ENCODE measurements at places on chromosomes 7 and 10. TPM values are rescaled to one million over a fixed set of nuclear protein-coding genes. Genes with fewer than 3 reads are reported as not detected.
A peak's percentile ranks its signal among the peaks of the same experiment; 100 is the strongest.

Gene PLEKHA8
- 9.0 TPM for total RNA-seq

GRCh38 chr7:55420530-55420929 is 55.4 kb downstream of the LANCL2 start:
- H3K4me3 ChIP-seq = no peak overlapping the region
- no peak for DNase-seq
- H3K4me1 ChIP-seq = no peaks in the 10 kb centered on the region
- no peaks in the 10 kb centered on the region for H3K27me3 ChIP-seq

DNA sequence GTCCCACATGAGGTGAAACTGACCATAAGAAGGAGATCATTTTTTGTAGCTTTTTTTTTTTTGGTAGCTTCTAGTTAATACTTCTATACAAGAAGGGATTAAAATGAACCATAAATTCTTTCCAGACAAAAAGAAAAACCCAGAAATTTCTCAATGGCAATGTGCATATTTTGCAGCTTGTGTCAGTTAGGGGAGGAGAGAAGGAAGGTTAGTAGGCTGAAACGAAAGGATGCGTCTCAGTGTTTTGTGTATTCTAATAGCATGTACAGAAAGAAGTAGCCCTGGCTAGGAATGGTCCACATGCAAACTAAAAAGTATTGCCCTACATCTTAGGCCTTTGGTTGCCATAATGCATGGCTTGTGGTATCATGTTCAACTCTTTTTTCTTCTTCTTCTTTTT is 90.6 kb downstream of the CACNB2 start:
- H3K4me1 ChIP-seq = no peaks in the 10 kb centered on the region
- H3K4me3 ChIP-seq = no peak overlapping the region
- no peak overlapping the region for H3K27ac ChIP-seq
- no peak for DNase-seq

Gene SH2D4B
- not detected for total RNA-seq

DNA sequence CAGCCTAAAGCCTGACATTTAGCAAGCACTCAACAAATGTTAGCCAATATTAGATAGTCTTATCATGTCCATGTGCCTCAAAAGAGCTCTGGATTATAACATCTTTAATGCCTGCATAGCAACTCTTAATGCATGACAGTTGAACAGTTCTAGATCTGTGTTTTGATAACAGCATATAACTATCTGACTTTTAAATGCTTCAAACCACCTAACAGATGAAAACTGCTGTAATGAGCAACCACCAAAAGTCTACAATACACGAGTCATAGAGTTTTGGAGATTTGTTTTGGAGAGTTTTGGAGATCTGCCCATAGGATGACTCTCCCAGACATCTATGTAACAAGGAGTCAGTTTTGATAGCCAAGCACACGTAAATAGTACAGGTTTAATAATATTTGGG is 227.3 kb downstream of the TWIST1 start:
- H3K27me3 ChIP-seq = no peaks in the 10 kb centered on the region
- no peaks in the 10 kb centered on the region for H3K4me1 ChIP-seq
- H3K27ac ChIP-seq = no peak overlapping the region
- no peak overlapping the region for H3K4me3 ChIP-seq

DNA sequence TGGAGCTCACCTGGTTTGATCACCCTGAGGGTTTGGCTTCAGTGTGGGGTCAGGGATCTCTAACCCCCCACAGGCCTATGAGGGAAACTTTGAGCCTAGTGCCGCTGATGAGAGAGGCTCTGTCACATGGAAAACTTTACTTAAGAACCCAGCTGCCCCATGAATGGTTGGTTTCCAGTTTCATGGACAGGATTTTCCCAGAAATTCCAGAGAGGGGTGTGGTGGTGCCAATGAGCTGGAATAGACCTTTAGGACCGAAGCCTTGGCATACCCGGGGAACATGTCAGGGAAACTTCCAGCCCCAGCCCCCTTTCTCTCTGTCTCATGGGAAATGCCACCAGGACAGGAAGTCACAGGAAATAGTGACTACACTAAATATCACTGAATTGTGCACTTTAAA is 36.9 kb downstream of the AKR1B1 start:
- no peaks in the 10 kb centered on the region for H3K36me3 ChIP-seq
- no peak overlapping the region for H3K27ac ChIP-seq
- no peak for DNase-seq
- peaks cover 3% of the 10 kb centered on the region for H3K27me3 ChIP-seq
- H3K4me1 ChIP-seq = no peaks in the 10 kb centered on the region
- no peak overlapping the region for H3K4me3 ChIP-seq

GRCh38 chr7:22329816-22330524 is 27.0 kb downstream of the RAPGEF5 start:
- no peak overlapping the region for H3K4me3 ChIP-seq
- H3K36me3 ChIP-seq = no peaks in the 10 kb centered on the region
- no peak for DNase-seq
- peaks cover 9% of the 10 kb centered on the region for H3K27me3 ChIP-seq
- no peak overlapping the region for H3K27ac ChIP-seq

Gene SEMA4G
- total RNA-seq = 0.84 TPM

DNA sequence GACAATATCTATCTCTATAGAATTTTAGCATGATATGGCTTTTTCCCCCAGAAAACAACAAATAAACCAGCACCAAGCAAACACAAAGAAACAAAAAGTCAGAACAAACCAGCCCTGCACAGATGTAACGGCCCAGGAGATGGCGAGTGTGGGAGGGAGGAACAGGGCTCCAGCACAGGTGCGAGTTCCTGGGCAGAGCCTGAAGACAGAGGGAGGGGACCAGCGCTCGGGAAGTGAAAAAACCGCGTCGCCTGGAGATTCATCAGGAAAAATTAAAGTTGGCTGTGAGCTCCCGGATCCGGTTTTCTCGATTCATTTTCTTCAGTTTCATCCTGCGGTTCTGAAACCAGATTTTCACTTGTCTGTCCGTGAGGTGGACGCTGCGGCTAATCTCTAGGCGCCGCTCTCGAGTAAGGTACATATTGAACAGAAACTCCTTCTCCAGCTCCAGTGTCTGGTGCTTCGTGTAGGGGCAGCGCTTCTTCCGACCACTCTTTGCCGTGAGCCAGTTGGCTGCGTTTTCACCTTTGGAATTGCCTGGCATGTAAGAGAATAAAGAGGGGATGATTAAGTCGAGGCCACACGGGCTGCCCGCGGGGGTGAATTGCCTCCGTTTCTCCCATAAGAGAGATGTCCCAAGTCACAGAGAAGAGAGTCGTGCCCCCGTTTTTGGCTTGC is 2.3 kb downstream of the HOXA10 start:
- H3K27ac ChIP-seq = peak overlapping the region; percentile 9
- no peaks in the 10 kb centered on the region for H3K36me3 ChIP-seq
- H3K4me3 ChIP-seq = no peak overlapping the region
- peaks cover 63% of the 10 kb centered on the region for H3K27me3 ChIP-seq
- H3K4me1 ChIP-seq = peaks cover 18% of the 10 kb centered on the region

Gene RPS24
- 2,145 TPM for total RNA-seq

DNA sequence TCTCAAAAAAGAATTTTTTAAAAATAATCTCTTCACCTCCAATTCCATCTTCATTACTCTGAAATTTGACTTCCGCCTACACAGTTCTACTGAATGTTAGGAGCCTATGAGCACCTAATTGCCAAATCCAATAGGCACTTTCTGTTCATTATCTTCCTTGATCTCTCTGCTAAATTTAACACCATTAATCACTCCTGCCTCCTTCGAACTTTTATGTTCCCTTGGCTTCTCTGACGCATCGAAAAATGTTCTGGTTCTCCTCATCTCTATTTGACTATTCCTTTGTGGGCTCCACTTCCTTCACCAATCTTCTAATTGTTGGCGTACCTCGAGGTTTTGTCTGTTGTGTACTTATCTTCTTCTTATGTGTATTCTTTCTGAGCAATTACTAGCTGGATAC is 87.3 kb downstream of the MTPN start:
- H3K36me3 ChIP-seq = no peaks in the 10 kb centered on the region
- peaks cover 5% of the 10 kb centered on the region for H3K27me3 ChIP-seq

Gene NKX2-3
- total RNA-seq = not detected

Measured in activated CD4-positive, alpha-beta T cell treated with anti-CD3 and anti-CD28 coated beads for 36 hours (primary cell).